ENCODE measurements at places on chromosomes 16 and 17. TPM values are rescaled to one million over a fixed set of nuclear protein-coding genes. Genes with fewer than 3 reads are reported as not detected.

LGALS9C gene
- not detected for polyA plus RNA-seq

GRCh38 chr16:22386976-22387375 lies 12.6 kb upstream of the CDR2 start:
- no peak for DNase-seq
- no peaks in the 10 kb centered on the region for H3K27me3 ChIP-seq
- no peak overlapping the region for H3K4me3 ChIP-seq
- H3K27ac ChIP-seq, result no peak overlapping the region

- no peaks in the 10 kb centered on the region for H3K4me1 ChIP-seq
- no peaks in the 10 kb centered on the region for H3K27me3 ChIP-seq
- DNase-seq, result no peak
- H3K36me3 ChIP-seq, result no peaks in the 10 kb centered on the region
Measured at GRCh38 chr16:11446566-11447119, 101.4 kb downstream of the RMI2 start.

METTL16 gene
- 24.3 TPM for polyA plus RNA-seq

DNA sequence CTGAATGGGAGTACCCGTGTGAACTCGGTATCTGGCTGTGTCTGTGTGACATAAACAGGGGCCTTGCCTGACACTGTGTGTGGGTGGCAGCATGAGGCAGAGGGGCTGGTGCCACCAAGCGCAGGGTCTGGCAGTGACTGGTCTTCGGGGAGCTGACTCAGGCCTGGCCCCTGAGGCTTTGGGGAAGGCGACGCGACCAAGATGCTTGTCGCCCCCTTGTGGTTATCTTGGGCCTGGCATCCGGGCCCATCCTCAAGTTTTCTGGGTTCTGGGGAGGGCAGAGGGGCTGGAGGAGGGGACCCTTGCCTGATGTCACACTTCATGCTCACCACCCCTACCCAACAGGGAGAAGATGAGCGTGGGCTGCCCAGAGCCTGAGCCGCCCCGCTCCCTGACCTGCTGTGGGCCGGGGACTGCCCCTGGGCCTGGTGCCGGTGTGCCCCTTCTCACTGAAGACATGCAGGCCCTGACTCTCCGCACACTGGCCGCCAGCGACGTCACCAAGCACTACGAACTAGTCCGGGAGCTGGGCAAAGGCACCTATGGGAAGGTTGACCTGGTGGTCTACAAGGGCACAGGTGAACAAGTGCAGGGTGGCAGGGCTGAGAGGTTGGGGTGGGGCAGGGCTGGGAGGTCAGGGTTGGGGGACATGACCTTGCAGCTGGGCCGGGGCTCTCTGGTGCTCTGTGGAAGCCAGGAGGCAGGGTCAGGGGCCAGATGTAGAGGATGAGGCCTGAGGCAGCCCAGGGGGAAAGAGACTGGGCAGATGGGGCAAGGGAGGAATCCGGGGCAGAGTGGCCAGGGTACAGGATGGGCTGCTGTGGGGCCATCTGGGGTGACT lies 24.9 kb downstream of the SBK1 start:
- DNase-seq, result peak; percentile 28
- H3K27ac ChIP-seq, result no peak overlapping the region
- no peak overlapping the region for H3K4me3 ChIP-seq
- H3K27me3 ChIP-seq, result no peaks in the 10 kb centered on the region
- H3K36me3 ChIP-seq, result no peaks in the 10 kb centered on the region

GRCh38 chr17:14198575-14198974 lies 38.1 kb downstream of the CDRT15 start:
- no peak overlapping the region for H3K4me3 ChIP-seq
- no peak overlapping the region for H3K27ac ChIP-seq
- H3K36me3 ChIP-seq, result no peaks in the 10 kb centered on the region

GRCh38 chr17:40568074-40568836 lies 3.0 kb upstream of the CCR7 start:
- H3K4me3 ChIP-seq, result no peak overlapping the region
- peaks cover 8% of the 10 kb centered on the region for H3K4me1 ChIP-seq
- no peaks in the 10 kb centered on the region for H3K36me3 ChIP-seq
- DNase-seq, result no peak

CACNG5 gene
- not detected for polyA plus RNA-seq

GRCh38 chr16:68627951-68628425 lies 17.1 kb upstream of the CDH3 start:
- no peak for DNase-seq
- H3K4me3 ChIP-seq, result no peak overlapping the region
- no peaks in the 10 kb centered on the region for H3K4me1 ChIP-seq

GRCh38 chr17:48393283-48393682 lies 36.7 kb downstream of the SKAP1 start:
- H3K4me3 ChIP-seq, result no peak overlapping the region
- no peak overlapping the region for H3K27ac ChIP-seq
- DNase-seq, result no peak
- H3K4me1 ChIP-seq, result no peaks in the 10 kb centered on the region
- peaks cover 58% of the 10 kb centered on the region for H3K27me3 ChIP-seq
- no peaks in the 10 kb centered on the region for H3K36me3 ChIP-seq

TEX19 gene
- polyA plus RNA-seq, result not detected

IST1 gene
- 54.5 TPM for polyA plus RNA-seq

- H3K4me3 ChIP-seq, result no peak overlapping the region
- H3K27ac ChIP-seq, result peak overlapping the region; percentile 26
- no peaks in the 10 kb centered on the region for H3K36me3 ChIP-seq
- no peaks in the 10 kb centered on the region for H3K27me3 ChIP-seq
- no peak for DNase-seq
- H3K4me1 ChIP-seq, result no peaks in the 10 kb centered on the region
Measured at GRCh38 chr17:68775318-68775717, 174.2 kb upstream of the FAM20A start.

GRCh38 chr16:10622036-10622921 lies 41.9 kb upstream of the EMP2 start:
- H3K36me3 ChIP-seq, result no peaks in the 10 kb centered on the region
- H3K4me1 ChIP-seq, result peaks cover 17% of the 10 kb centered on the region
- no peaks in the 10 kb centered on the region for H3K27me3 ChIP-seq
- peak; percentile 60 for DNase-seq
- peak overlapping the region; percentile 50 for H3K27ac ChIP-seq

- H3K4me3 ChIP-seq, result no peak overlapping the region
- peaks cover 65% of the 10 kb centered on the region for H3K4me1 ChIP-seq
- DNase-seq, result no peak
- peaks cover 9% of the 10 kb centered on the region for H3K36me3 ChIP-seq
- H3K27me3 ChIP-seq, result no peaks in the 10 kb centered on the region
Measured at GRCh38 chr17:32356750-32357149, 6.8 kb downstream of the ZNF207 start.

RETREG3 gene
- polyA plus RNA-seq, result 16.8 TPM

- H3K27me3 ChIP-seq, result no peaks in the 10 kb centered on the region
- no peak overlapping the region for H3K27ac ChIP-seq
- DNase-seq, result no peak
- peaks cover 57% of the 10 kb centered on the region for H3K36me3 ChIP-seq
- H3K4me3 ChIP-seq, result no peak overlapping the region
Measured at GRCh38 chr17:77217123-77217522, 76.4 kb downstream of the SEC14L1 start.

RASL10B gene
- polyA plus RNA-seq, result 7.6 TPM

DNA sequence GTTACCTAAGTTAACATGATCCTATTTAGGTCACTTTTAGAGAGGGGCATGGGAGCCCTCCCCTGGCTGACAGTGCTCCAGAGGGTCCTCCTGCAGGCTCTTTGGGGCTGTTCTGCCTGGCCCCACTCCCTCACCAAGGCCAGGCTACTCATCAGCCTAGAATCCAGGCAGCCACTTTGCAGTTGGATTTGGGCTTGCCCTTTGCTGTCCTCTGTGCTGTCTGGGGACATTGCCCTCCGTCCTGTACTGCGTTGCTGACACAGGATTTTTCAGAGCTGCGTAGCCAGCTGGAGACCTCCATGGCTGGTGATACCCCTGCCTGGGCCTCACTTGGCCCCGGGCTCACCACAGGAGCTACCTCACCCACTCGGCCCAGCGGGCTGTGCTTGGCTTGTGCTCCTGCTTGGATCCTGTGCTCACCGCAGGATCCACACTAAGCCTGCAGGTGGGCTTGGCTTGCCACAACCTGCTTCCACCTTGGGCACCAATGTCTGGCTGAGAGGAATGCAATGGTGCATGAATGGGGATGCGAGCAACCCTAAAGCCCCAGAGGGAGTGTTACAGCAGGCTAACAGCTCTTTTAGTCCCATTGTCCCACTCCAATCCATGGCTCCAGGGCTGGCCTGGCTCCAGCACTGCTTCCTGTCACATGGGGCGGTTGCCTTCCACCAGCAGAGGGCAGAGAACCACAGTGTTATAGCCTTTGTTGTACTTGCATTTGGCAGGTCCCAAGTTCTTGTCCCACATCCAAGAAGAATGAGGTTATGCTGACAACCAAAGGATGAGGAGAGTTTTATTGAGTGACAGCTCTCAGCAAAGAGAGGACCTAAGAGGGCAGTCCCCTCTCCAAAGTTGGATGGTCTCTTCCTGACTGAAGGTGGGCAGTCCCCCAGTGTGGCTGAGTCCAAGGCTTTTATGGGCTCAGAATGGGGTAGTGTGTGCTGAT lies 21.5 kb downstream of the CCL4 start:
- no peak overlapping the region for H3K27ac ChIP-seq
- no peak overlapping the region for H3K4me3 ChIP-seq
- no peaks in the 10 kb centered on the region for H3K27me3 ChIP-seq

DNA sequence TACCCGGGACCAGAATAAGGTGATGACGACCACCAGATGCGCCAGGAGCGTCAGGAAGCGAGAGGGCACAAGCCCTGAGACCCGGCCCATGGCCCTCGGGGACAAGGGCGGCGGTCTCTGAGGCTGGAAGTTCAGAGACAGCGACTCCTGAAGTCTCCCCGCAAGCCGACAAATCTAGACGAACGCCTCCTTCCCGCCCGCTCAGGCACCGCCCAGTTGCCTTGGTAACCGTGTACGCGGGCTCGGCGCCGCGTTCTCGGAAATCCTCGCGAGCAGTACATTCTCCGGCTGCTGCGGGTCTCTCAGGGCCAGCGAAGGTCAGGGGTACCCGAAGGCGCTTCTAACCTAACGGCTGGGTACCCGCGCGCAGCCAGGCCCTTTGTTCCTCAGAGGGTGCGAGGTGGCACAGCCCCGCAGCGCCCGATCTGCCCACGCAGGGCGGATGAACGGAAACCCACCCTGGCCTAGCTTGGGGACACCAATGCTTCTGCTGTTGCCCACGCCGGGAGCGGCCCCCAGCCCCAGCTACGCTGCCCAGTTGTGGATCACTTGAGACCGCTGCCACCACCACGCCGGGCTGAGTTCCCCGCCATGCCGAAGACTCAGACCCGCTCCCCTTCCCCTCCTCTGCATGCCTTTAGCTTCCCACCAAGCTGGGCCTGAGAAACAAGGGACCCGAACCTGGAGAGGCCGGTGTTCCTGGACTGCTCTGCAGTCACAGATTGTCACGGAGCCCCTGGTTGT lies at the start of gene TMEM107:
TMEM107 (minus strand) TSS at position 184 of the 744 bp plus-strand sequence; CDS start at position 90, 94 bp downstream.
- peak within 1 kb of the TSS; percentile 76 for H3K27ac ChIP-seq
- no peaks in the 10 kb centered on the region for H3K27me3 ChIP-seq
- H3K4me3 ChIP-seq, result peak within 1 kb of the TSS; percentile 24

CTRB2 gene
- polyA plus RNA-seq, result not detected

GRCh38 chr16:48680881-48681280 lies 70.9 kb upstream of the N4BP1 start:
- no peak for DNase-seq
- H3K27me3 ChIP-seq, result no peaks in the 10 kb centered on the region
- H3K4me3 ChIP-seq, result no peak overlapping the region
- no peaks in the 10 kb centered on the region for H3K4me1 ChIP-seq
- H3K27ac ChIP-seq, result no peak overlapping the region

SYCE1L gene
- not detected for polyA plus RNA-seq

KCNH4 gene
- polyA plus RNA-seq, result 0.08 TPM

CD300LB gene
- 0.40 TPM for polyA plus RNA-seq

BAIAP3 gene
- 1.7 TPM for polyA plus RNA-seq

TBC1D26 gene
- not detected for polyA plus RNA-seq

DNA sequence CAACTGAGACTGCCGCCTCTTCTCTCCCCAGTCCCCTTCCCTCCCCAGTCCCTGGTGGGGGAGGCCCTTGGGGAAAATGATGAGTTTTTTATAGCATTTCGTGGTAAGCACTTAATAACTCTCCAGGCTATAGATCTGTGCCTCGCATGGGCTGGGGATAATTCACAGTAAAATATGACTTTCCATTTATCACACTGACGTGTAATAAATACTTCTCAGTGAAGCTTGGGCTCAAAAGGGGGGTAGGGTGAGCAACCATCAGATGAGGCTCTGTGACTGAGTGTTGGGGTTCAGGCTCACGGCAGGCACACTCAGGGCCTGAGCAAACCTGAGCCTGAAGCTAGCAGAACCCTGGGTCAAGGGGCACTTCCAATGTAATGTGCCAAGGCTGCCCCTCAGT lies 101.6 kb downstream of the CCT6B start:
- no peak overlapping the region for H3K4me3 ChIP-seq
- no peak for DNase-seq
- H3K36me3 ChIP-seq, result no peaks in the 10 kb centered on the region
- no peaks in the 10 kb centered on the region for H3K4me1 ChIP-seq
- no peak overlapping the region for H3K27ac ChIP-seq

- DNase-seq, result no peak
- H3K27ac ChIP-seq, result no peak overlapping the region
- no peaks in the 10 kb centered on the region for H3K36me3 ChIP-seq
- no peaks in the 10 kb centered on the region for H3K4me1 ChIP-seq
- no peaks in the 10 kb centered on the region for H3K27me3 ChIP-seq
- no peak overlapping the region for H3K4me3 ChIP-seq
Measured at GRCh38 chr16:67098599-67098998, 11.1 kb upstream of the PHAF1 start.

CLEC10A gene
- polyA plus RNA-seq, result 2.7 TPM

CAVIN1 gene
- 281 TPM for polyA plus RNA-seq

DNA sequence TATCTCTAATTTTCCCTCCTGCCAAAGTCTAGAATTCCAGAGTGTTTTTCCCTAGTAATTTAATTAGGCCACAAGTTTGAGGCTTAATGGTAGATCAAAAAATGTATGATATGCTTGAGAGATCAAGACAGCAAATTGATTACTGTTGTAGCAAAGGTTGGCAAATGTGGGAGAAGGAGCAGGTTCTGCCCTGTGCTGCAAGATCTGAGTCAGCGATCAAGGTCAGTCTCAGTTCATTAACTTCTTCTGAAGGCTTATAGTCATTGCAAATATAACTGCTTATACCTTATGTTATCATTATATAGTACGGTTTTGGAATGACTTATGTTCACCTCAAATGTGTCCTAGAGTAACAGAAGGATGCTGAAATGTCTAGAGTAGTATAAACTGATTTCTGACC lies 231.1 kb upstream of the TBX2 start:
- H3K4me3 ChIP-seq, result no peak overlapping the region
- H3K27me3 ChIP-seq, result no peaks in the 10 kb centered on the region
- H3K4me1 ChIP-seq, result no peaks in the 10 kb centered on the region
- no peak overlapping the region for H3K27ac ChIP-seq
- no peaks in the 10 kb centered on the region for H3K36me3 ChIP-seq

DNA sequence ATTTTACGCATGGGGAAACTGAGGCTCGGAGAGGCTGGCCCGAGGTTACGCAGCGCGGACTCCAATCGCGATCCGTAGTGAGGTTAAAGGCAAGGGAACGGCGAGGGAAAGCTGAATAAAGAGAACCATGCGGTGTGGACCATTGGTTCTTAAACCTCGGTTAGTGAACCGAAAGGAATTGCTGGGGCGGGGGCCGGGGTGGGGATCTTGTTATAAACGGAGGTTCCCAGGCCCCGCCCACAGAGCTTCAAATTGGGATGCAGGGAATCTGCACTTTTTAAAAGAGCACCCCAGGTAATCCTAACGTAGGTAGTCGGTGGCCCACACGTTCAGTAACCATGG lies 524 bp downstream of the IQCK start:
- H3K4me3 ChIP-seq, result peak overlapping the region; percentile 89
- H3K27me3 ChIP-seq, result no peaks in the 10 kb centered on the region
- no peak for DNase-seq
- H3K4me1 ChIP-seq, result peaks cover 38% of the 10 kb centered on the region
- H3K36me3 ChIP-seq, result peaks cover 14% of the 10 kb centered on the region

Measured in heart left ventricle (tissue), 16 donors.